Ascending aorta (tissue), 2 donors: ENCODE measurements at places on chromosomes 16 and 17. TPM values are rescaled to one million over a fixed set of nuclear protein-coding genes. Genes with fewer than 3 reads are reported as not detected.
A peak's percentile ranks its signal among the peaks of the same experiment; 100 is the strongest.

KIF2B gene
- total RNA-seq = not detected

IRX6 gene
- 1.5 TPM for total RNA-seq

DNA sequence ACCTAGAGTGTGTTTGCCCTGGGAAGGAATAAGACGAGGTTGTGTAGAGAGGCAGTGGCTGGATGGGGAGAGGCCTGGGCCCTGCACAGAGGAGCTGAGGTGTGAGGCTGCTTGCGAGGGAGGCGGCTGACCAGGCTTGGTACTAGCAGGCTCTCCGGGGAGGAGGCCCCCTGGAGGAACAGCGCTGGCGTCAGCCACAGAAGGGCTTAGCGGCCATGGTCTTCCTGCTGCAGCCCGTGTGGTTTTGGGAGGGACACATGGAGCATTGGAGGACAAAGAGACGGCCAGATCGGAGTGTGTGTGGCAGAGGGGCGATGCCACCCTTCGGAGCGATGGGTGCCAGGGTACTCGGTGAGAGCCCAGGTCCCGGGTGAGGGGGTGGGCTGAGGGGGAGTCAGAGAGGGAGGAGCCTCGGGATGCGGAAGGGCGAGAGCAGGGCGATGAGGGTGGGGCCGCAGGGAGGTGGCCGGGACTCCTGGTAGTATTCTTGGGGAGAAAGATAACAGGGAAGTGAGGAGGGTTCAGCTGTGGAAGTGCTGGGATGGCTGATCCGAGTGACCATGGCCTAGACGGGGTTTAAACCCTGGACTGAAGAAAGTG, 8.3 kb downstream of the BANP start:
- DNase-seq = no peak

OTOA gene
- total RNA-seq = not detected

- DNase-seq = no peak
Observed at GRCh38 chr17:50129353-50129727, 620 bp downstream of the SAMD14 start.

DNA sequence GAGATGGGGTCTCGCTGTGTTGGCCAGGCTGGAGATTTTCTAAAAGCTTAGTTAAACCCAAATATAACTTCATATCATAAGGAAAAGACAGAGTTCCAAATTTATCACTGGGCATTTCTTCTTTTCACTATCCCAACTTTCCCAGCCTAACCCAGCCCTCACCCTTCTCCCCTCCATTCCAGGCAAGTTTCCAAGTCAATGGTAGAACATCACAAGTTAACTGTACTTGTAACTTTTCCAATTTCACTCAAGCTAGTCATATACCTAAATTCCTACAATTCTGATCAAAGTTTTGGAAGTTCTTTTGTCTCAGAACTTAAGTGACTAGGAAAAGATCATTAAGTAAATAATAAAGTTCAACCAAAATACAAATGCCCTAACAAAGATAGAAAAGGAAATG, 61.2 kb downstream of the USP32 start:
- DNase-seq = no peak

GRCh38 chr17:38453951-38454421, 25.7 kb downstream of the ARHGAP23 start:
- DNase-seq = no peak

DNA sequence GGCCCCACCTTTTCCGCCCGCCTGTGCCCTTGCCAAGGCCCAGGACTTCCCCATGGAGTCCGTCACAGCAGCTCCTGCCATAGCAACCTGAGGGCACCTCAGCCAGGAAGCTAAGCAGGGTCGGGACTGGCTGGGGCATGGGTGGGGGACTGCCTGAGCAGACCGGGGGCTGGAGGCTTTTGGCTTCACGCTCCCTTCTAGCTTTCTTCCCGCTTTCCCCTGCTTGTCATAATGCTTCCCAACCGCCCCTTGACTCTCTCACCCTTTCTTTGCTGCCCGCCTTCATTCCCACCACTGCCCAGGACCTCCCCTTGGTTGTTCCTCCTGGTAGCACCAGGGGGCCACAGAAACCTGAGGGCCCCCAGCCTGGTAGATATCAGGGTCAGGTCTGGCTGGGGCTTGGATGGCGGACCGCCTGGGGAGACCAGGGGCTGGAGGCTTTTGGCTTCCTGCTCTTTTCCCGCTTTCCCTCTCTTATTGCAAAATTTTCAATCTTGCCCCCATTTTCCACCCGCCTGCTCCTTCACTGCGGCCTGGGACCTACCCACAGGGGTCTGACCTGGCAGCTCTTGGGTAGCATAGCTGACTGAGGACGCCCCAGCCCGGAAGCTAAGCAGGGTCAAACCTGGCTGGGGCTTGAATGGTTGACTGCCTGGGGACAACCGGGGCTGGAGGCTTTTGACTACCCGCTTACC, 2287.7 kb downstream of the TP53TG3F start:
- no peak for DNase-seq

KIF18B gene
- total RNA-seq = not detected

- DNase-seq = no peak
Observed at GRCh38 chr17:29444589-29444988, 54.4 kb downstream of the TAOK1 start.

GRCh38 chr17:80998118-80998747, 6.6 kb downstream of the CHMP6 start:
- DNase-seq = no peak

GRCh38 chr17:21002309-21003006, 40.4 kb downstream of the USP22 start:
- DNase-seq = no peak

SLC22A31 gene
- total RNA-seq = not detected

CDH13 gene
- total RNA-seq = 160 TPM

DNA sequence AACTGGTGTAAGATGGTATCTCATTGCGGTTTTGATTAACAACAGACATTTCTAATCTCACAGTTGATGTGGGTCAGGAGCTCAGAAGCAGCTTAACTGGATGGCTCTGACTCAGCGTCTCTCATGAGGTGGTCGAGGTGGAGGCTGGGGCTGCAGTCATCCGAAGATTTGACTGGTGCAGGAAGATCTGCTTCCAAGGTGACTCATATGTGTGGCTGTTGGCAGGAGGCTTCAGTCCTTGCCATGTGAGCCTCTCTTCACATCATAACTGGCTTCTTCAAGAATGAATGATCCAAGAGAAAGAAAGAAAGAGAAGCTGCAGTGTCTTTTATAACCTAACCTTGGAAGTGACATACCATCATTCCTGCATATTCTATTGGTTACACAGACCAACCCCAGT, 376.1 kb downstream of the SEC14L1 start:
- DNase-seq = peak; percentile 22

RND2 gene
- 7.3 TPM for total RNA-seq

CACNG1 gene
- not detected for total RNA-seq

GRCh38 chr17:76268015-76268749, 3.0 kb downstream of the UBALD2 start:
- DNase-seq = peak; percentile 87

RCVRN gene
- total RNA-seq = not detected

DNA sequence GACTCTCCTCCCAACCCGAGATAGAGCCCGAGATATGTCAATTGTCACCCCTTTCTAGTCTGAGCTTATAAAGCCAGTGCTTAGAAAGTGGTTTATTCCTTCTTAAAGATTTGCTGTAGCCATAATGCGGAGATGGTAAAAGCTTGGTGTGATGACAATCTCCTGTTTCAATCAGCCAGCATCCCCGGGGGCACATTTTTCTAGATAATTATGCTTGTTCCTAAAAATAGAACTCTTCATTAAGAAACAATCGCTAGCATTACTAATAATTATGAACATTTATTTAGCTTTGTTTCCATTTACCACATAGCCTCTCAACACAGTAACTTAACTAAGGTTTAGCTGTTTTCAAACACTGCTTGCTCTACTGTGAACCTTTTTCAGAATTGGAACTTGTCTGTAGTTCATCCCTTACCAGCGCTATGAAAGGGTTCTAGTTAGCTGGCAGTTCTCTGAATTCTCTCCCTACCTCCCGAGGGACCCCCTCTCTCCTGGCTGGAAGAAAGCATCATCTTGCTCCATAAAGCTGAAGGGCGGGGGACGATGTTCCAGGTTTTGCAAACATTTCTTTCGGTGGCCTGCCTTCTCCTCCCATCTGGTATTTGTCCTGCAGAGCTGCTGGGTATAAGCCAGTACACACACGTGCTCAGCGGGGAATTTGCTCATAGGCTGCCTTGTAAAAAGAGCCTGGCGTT, 922 bp upstream of the MRPL58 start:
- no peak for DNase-seq

HIGD1B gene
- not detected for total RNA-seq

KCNJ12 gene
- 13.2 TPM for total RNA-seq

CYGB gene
- 60.7 TPM for total RNA-seq

DNA sequence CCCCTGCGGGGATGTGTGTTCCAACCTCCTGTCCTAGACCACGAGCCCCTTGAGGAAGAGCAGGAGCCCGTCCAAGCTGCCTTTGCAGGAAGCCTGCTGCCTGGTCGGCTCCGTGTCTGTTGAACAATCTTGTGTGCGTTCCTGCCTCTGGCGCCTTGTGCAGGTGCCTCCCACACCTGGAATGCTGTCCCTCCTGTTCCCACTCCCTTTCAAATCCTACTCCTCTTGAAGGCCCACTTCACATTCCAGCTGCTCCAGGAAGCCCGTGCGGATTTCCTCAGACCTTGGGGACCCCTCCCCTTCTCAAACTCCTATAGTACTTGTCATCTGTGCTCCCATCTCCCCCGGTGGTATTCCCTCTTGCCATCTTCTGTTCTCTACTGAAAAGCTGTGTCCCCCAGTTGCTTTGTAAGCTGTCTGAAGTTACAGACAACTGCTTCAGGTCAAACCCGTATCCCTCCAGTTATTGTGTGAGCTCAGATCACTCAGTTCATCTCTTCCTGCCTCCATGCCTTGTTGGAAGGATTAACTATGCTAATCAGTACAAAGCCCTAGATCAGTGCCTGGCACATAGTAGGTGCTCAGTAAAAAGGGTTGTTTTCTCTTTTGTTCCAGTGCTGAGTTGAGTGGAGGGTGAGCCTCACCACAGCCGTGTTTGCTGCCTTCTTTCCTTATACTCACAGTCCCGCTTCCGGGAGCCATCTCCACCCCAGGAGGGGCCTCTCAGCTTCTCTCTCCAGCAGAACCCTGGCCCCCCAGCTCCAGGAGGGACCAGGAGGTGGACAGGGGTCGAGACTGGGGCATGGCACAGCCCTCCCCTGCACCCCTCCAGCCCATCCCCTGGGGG, 241.8 kb upstream of the CIBAR2 start:
- no peak for DNase-seq

PRKCB gene
- 1.2 TPM for total RNA-seq

DNA sequence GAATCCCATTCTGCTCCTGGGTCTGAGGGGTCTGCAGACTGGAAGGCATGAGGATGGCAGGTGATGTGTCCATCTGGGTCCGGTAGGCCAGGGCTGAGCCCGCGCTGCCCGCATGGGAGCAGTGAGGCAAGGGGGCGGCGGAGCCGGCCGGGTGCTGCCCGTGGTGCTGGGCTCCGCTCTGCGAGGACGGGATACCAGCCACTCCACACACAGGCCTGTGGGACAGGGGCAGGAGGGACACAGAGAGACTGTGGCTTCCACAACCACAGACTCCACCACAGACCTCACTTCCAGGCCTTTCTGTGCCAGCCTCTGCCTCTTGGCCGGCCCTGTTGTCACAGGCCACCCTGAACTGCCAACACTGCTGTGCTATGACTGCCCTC, 25.4 kb downstream of the MAP1LC3B start:
- DNase-seq = no peak

DNA sequence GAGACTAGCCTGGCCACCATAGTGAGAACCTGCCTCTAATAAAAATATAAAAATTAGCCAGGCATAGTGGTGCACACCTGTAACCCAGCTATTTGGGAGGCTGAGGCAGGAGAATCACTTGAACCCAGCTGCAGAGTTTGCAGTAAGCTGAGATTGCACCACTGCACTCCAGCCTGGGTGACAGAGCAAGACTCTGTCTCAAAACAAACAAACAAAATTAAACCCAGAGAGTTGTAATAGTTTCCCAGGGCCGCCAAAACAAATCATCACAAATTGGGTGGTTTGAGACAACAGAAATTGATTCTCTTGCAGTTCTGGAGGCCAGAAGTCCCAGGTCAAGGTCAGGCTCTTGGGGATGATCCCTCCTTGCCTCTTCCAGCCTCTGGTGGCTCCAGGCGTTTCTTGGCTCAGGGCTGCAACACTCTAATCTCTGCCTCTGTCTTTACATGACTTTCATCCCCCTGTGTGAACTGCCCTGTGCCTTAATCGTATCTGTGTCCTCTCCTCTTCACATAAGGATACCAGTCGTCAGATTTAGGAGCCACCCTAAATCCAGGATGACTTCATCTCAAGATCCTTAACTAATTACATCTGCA, 100.3 kb upstream of the NOL11 start:
- no peak for DNase-seq

DNA sequence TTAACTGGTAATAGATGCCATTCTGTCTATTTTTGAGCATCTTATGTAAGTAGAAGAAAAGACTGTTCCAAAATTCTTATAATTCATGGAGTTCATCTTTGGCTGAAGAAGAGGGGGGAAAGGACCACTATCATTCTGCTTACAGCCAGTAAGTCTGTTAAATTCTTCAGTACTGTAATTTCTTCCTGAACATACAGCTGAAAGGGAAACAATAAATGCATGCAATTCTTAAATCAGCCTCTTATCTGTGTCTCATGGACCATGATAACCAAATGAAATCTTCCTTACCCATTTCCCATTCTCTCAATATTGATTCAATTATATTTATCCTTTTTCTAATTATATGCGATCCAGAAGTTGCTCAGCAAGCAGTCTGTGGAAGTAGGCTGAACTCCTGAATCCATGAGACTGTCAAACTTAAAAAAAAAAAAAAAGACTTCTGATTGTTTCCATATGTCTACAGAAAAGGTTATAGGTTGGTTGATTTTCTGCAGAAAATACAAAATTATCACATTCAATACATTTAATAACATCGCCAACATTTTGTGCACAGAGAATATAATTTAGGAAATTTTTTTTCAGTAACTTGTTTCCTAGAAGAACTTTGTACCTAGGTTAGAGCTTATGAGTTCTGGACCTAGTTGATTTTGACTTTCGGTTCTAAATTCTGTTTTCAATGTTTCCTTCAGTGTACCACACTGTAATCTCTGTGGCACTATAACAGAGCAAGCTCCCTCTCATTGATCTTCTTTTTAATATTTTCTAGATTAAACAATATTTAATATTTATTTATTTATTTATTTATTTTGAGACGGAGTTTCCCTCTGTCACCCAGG, 1.2 kb upstream of the ABCA9 start:
- DNase-seq = no peak
